ENCODE measurements at places on chromosomes 11 and 22. TPM values are rescaled to one million over a fixed set of nuclear protein-coding genes. Genes with fewer than 3 reads are reported as not detected.

DNA sequence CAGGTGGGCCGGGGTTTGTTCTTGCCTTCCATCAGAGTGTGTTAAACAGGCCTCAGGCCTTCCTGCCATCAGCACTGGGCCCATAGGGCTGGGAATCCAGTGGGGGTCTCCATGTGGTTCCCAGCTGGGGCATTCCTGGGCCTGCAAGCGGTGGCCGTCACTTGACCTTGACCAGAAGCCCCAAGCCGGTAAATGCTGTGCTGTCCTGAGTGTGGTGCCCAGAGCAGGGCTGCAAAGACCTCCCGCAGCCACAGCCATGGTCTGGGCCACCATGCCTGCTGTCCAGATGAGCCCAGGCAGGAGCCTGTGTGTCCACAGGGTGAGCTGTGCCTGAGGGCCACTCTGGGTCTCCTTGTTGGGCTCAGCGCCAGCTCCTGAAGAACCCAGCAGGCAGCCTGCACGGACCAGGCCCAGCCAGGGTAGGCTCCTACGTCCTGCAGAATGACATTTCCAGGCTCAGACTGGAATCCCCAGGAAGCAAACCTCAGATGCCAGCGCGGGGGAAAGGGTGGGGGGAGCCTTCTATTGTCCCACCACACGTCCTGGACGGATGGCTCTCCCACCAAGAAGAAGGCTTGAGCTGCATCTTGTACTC lies 117.3 kb downstream of the KCNQ1OT1 start:
- H3K27me3 ChIP-seq = no peaks in the 10 kb centered on the region
- no peak overlapping the region for H3K4me3 ChIP-seq
- no peak overlapping the region for H3K27ac ChIP-seq
- no peaks in the 10 kb centered on the region for H3K4me1 ChIP-seq
- no peaks in the 10 kb centered on the region for H3K36me3 ChIP-seq

GRCh38 chr11:69388210-69388609 lies 93.3 kb upstream of the LINC01488 start:
- no peaks in the 10 kb centered on the region for H3K36me3 ChIP-seq
- no peak overlapping the region for H3K4me3 ChIP-seq
- no peak overlapping the region for H3K27ac ChIP-seq
- no peak for ATAC-seq

DNA sequence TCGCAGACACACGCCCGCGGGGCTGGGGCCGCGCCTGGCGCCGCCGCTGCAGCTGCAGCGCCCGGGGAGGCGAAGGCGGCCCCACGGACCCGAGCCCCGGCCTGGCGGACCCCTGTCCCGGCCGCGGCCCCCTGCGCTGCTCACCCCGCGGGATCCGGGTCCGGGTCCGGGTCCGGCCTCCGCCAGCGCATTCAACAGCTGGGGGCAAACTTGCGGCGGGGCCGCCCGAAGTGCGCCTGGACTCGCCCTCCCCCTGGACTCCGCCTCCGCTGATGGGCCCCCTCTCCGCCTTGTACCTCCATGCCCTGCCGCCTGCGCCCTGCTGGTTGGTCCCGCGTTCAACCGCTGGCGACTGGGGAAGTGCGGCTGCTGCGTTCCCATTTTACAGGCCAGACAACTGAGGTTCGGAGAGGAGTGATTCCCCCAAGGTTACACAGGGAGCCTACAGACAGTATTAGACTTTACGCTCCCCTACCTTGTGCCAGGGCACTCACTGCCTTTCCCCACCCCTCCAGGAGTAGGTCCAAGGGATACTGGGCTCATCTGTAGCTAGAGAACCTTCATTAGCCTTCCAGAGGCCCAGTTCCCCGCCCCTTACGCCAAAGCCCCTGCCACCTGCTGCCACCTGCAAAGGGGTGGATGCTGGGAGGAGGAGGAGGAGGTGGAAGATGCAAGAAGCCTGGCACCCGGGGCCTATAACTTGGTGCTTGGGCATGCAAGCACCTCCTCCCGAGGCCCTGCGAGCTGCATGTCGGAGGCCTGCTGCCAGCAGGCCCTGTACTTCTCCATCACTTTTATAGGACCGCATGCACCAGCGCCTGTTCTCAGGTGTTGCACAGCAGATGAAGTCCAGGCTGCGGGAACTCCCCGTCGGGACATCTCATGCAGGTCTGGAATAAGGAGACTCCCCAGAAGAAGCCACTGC lies 694 bp upstream of the ELFN2 start:
- H3K36me3 ChIP-seq = peaks cover 4% of the 10 kb centered on the region
- H3K27ac ChIP-seq = no peak overlapping the region
- H3K27me3 ChIP-seq = peaks cover 38% of the 10 kb centered on the region
- peaks cover 18% of the 10 kb centered on the region for H3K4me1 ChIP-seq

- no peak overlapping the region for H3K27ac ChIP-seq
- H3K4me3 ChIP-seq = no peak overlapping the region
Measured at GRCh38 chr11:12693094-12693478, 18.9 kb downstream of the TEAD1 start.

CHST1 gene
- total RNA-seq = not detected

LAYN gene
- total RNA-seq = 1.1 TPM

Measured in activated T-helper 17 cell treated with anti-CD3 and anti-CD28 coated beads, Interleukin-2, amount 50 U/mL, for 72 hours (primary cell).